Right atrium auricular region (tissue), 2 donors: ENCODE measurements at places on chromosomes 11 and 22.

DNA sequence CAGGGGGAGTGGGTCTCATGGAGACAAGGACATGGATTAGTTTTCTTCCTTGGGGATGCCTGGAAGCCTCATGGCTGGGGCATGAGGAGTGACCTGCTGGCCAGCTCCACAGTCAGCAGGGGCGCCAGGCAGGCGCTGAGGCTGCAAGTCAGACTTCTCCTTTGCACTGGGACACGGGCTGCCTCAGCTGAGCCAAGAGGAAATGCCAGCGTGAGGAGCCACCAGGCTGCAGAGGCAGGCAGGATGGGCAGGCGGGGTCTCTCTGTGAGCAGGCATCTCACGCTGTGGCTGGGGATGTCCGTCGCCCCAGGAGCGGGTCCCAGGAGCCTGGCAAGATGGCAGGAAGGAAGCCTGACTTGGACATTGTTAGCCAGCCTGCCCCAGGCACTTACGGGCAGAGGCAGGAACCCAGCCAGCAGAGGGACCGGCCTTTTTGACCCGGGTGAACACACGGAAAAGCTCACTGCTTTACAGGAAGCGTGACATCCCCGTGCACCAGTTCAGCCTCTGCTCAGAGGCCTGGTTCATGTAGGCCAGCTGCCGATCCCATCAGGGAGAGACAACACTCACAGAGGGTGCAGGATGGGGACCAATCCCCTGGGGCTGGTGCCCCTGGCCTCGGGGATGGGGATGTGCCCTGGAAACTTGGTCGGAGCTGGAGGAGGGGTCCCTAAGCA lies 10.2 kb downstream of the GNB1L start:
- DNase-seq: peak; percentile 73

DNA sequence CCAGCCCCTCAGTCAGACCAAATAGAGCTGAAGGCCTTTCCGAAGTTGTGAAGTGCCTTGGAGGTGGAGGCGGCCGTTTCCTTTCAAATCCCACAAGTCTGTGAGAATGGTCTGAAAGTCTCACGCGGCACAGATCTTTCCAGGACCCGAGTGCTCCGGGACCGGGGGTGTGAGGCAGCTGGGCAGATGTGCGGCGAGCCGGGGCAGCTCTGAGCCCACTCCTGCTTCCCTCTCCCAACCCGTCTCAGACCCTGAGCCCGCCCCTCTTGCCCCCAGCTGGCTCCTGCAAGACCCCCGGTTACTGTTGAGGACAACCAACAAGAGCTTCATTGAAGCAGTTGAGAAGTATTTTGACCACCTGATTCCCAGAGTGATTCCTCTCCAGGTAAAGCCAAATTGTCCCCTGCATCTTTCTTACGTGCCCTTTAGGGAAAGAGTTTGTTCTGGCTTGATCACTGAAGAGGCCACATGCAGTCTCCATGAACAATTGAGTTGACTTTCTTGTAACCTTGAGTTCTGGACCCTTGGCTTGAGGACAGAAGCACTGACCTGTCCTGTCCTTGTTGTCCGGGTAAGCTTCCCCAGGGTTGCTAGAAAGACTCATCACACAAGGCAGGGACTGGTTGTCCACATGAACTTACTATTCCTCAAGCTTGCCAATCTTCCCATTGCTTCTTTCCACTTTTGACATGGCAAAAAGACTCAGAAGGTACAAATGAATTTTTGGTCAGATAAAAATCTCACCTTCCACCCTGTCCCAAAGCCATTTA lies 7.5 kb downstream of the GLB1L3 start:
- peak; percentile 47 for DNase-seq

- no peak for DNase-seq
These were observed 299.4 kb downstream of the CTTN start for GRCh38 chr11:70697701-70698100.

GRCh38 chr11:65663639-65664200 lies 1.0 kb upstream of the RELA start:
- DNase-seq: no peak

DNA sequence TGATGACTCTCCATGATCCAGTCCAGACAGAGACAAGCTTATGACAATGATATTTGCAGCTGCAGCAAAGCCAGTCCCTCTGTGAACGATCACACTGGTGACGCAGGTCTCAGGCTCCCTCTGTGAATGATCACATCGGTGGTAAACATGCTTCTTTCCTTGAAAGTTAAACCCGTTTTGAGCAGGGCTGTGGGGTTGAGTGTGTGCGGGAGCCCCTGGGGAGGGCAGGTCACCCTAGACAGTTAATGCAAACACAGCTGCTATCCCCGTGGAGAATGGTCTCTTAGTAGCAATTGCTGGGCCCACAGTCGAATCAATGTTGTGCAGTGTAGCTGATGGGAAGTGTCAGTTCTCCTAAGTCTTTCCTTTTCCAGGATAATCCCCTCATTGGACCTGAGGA lies 71.0 kb upstream of the KIRREL3 start:
- peak; percentile 34 for DNase-seq

- DNase-seq: no peak
These were observed 1495.9 kb downstream of the BRD1 start for GRCh38 chr22:48331691-48332220.

GRCh38 chr11:70250876-70251658 lies 19.4 kb upstream of the PPFIA1 start:
- no peak for DNase-seq

DNA sequence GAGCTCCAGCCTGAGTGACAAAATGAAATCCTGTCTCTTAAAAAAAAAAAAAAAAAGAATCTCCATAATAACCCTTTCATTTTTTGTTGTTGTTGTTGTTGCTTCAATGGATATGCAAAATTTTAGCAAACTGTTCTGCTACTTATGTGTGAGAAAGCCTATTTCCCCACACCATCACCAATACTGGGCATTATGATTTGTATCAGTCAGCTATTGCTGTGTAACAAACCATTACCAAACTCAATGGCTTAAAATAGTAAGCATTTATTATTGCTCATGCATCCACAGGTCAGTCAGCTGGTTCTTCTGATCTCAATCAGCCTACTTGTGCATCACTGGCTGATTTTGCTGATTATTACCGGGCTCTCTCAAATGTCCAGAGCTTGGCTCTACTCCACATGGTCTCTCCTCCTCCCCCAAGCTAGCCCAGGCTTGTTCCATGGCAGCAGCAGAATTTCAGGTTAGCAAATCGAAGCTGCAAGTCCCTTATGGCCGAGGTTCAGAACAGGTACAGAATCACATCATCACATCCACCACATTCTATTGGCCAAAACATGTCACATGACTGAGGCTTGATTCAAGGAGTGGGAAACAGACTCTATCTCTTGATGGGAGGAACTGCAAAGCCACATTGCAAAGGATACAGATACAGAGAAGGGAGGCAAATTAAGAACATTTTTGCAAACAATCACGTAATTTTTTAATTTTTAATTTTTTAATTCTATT lies 135.1 kb downstream of the MN1 start:
- no peak for DNase-seq
